LoVo (cell line): ENCODE measurements at places on chromosomes 7 and 10.
A peak's percentile ranks its signal among the peaks of the same experiment; 100 is the strongest.

GRCh38 chr10:132900211-132900756 is 42.1 kb downstream of the CFAP46 start:
- no peak for DNase-seq

- DNase-seq: no peak
Measured at GRCh38 chr7:139041378-139042085, 5.7 kb upstream of the ZC3HAV1L start.

DNA sequence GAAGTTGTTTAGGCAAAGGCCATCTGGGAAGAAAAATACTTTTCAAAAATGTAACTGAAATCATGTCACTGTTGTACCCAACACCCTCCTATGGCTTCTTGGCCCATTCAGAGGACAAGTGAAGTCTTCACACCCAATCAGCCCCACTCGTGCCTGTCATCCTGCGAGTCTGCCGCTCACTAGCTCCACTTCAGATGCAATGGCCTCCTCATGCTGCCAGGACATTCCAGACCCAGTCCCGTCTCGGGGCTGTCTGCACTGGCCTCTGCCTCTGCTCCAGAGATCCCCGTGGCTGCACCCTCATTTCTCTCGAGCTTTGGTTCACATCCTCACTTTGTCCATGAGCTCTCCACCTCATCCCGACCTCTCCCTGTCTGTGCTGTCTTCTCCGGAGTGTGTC is 227.1 kb downstream of the KCNMA1 start:
- no peak for DNase-seq

GRCh38 chr10:121079226-121079625 is 228.1 kb downstream of the WDR11 start:
- no peak for DNase-seq

GRCh38 chr7:137774793-137775201 is 72.0 kb downstream of the DGKI start:
- DNase-seq: no peak

DNA sequence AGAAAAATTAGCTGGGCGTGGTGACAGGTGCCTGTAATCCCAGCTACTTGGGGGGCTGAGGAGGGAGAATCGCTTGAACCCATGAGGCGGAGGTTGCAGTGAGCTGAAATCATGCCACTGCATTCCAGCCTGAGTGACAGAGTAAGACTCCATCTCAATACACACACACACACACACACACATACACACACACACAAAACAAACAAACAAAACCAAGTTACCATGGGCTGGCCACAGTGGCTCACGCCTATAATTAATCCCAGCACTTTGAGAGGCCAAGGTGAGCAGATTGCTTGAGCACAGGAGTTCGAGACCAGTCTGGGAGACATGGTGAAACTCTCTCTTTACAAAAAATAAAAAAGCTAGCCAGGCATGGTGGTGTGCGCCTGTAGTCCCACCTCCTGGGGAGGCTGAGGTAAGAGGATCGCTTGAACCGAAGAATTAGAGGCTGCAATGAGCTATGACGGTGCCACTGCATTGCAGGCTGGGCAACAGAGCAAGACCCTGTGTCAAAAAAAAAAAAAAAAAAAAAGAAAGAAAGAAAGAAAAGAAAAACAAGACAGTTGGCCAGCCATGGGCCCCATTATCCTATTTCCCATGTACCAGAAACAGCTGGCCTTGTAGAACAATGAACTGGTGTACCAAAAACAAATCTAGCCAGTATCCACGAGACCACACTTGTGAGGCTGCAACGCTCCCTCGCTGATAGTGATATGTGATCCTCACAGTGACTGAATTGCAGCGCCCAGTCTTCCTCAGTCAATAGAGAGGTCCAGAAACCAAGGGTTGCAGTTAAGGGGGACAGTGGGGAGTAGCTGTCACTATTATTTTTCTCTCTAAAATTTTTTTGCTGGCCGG is 6.6 kb upstream of the AGFG2 start:
- DNase-seq: no peak

DNA sequence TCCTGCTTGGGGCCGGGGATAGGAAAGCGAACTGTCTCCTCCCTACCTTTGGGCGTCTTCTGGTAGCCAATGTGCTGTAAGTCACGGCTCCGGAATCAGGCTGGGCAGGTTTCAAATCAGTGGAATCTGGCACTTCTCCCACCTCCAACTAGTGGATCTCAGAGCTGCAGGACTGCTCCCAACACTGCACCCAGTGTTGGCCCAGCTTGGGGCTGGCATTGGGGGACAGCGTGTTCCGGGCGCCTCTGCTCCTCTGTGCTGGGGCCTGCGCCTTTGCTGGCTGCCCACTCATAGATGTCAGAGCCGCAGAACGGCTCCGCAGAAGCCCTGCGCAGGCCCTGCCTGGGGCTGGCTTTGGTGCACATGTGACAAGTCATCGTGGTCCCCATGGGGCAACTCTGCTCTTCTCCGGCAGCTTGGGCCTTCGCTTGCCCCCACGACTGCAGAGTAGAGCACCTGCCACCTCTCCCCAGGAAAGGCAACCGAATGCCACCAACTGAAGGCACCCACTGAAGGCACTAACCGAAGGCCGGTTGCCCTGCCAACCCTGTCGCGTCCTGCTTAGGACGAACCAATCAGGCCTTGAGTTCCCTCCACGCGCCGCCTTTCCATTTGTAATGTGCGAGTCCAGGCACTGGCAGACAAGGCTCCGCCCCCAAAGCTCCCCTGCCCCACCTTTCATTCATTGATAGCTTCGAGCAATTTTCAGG is 85.5 kb upstream of the ABI1 start:
- DNase-seq: no peak

- no peak for DNase-seq
Measured at GRCh38 chr10:48722153-48723145, 37.8 kb downstream of the WDFY4 start.

- DNase-seq: no peak
Measured at GRCh38 chr7:137579913-137580640, 236.5 kb upstream of the PTN start.

DNA sequence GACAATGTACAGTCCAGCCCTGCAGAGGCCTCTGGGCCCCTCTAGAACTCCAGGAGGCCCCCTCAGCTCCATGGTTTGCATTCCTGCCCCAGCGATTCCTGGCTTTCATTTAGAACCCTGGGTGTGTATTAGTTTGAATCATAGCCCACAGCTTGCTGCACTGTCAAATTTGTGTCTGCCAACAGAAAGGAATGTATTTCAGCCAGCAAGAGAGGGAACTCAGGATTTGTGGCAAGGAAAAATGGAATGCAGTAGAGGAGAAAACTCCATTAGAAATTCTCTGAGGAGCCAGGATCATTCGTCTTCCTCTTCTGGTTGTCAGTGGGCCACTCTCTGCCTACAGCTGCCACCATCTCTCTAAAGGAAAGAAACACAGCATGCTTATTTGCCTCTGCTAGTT is 27.9 kb upstream of the WDR11 start:
- no peak for DNase-seq

GRCh38 chr7:139968931-139969330 is 93.8 kb downstream of the PARP12 start:
- DNase-seq: no peak

DNA sequence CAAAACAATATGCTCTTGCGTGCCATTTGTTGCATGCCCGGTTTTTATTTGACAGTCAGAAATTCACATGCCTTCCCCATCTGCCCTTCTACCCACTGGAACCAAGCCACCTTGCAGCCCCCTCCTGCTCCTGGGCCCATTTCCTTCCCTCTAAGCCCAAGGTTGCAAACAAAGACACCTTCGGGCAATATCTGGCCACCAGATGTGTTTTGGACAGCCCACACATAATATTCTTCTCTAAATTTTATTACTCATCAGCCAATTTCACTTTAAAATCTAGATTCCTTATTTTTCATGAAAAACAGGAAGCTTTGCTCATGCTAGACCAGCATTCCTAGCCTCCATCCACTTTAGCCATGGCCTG is 18.2 kb upstream of the C10orf105 start:
- no peak for DNase-seq

GRCh38 chr10:99930731-99931550 is 78.8 kb downstream of the DNMBP start:
- peak; percentile 87 for DNase-seq

DNA sequence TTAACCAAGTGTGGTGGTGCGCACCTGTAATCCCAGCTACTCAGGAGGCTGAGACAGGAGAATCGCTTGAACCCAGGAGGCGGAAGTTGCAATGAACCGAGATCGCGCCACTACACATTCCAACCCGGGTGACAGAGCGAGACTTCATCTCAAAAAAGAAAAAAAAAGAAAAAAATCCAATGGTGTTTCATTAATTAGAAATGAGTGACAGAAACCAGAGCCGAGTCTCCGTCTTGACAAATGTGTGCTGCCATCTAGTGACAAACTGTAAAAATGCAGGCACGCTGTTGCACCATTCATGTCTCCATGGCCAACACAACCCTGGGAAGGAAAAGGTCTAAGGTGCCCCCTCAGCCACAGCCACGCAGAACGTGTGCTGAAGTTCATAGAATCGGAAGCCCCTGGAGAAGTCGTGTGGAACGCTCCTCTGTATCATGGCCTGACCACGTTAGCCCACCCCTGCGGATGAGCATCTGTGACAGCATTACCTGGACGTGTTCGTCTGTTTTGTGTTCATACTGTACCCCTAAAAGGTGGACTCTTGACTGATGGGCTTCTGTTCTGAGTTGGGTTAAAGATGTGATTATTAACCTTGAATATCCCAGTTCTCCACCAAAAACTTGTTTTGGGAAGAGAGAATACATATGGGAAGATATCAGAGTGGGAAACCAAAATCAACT is 94.9 kb downstream of the LYZL2 start:
- DNase-seq: peak; percentile 79

DNA sequence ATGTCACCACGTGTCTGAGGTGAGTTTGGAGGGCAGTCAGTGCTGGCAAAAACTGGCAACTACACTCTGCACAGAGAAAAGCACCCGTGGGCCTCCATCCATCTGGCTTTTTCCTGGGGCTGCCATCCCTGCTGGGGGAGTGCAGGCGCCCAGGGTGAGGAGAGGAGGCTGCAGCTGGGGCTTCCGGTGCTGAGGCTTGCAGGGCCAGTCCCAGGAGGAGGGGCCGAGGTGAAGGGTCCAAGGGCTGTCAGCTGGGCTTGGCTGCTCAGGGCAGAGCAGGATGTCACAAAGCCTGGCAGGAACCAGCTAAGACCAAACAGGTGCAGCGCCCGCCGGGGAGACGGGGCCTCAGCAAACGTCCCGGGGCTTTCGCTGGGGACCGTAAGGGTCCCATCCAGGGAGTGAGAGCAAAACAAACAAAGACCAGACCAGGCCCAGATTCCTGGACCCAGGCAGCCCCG is 77.2 kb downstream of the CFAP46 start:
- DNase-seq: no peak

DNA sequence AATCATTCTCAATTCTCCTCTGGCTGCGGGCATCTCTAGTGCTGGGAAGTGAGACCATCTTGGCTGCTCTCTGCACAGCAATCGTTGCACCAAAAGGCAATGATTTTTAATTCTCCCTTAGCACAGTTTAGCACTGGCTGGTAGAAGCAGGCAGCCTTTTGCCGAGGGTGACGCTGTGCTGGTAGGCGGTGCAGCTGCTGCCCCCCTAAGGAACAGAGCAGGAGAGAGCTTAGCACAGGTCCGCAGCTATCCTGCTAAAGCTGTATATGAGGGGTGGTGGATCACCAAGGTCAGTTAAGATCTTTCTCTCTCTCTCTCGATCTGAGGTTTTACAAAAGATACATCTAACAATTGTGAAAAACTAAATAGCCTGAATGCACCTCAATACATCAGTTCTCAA is 390.1 kb downstream of the GATA3 start:
- no peak for DNase-seq

DNA sequence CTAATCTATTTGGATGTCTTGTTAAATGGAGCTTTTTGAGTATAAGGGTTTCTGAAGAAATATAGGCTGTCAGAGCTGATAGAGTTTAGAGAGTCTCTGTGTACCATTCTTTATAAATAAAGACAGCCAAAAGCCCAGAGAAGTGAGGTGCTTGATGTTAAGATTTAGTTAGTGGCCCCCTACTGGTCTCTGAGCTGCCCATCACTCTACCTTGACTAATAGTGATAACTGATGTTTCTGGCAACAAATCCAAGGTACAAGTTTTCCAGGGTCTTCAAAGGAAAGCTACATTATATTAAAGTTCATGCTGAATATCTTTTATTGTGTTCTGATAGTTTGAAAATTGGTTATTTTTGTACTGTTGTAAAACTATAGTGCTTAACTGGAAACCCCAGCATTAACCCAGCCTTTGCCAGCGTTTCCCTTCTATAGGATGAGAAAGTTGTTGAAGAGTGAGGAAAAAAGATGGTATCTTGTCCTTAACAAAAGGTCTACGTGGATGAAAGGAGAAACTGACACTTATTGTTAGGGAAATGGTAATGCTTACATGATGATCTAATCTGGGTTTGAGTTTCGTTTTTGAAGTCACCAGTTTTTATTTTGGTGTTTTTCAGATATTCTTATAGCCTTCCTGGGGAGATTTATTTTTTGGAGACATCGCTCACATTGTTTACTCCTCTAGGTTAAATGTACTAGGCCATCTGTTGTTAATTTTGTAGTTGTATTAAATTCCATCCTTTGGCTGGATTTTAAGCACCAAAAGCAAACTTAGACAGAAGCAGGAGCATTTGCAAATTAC is 79.0 kb downstream of the AUTS2 start:
- DNase-seq: no peak

DNA sequence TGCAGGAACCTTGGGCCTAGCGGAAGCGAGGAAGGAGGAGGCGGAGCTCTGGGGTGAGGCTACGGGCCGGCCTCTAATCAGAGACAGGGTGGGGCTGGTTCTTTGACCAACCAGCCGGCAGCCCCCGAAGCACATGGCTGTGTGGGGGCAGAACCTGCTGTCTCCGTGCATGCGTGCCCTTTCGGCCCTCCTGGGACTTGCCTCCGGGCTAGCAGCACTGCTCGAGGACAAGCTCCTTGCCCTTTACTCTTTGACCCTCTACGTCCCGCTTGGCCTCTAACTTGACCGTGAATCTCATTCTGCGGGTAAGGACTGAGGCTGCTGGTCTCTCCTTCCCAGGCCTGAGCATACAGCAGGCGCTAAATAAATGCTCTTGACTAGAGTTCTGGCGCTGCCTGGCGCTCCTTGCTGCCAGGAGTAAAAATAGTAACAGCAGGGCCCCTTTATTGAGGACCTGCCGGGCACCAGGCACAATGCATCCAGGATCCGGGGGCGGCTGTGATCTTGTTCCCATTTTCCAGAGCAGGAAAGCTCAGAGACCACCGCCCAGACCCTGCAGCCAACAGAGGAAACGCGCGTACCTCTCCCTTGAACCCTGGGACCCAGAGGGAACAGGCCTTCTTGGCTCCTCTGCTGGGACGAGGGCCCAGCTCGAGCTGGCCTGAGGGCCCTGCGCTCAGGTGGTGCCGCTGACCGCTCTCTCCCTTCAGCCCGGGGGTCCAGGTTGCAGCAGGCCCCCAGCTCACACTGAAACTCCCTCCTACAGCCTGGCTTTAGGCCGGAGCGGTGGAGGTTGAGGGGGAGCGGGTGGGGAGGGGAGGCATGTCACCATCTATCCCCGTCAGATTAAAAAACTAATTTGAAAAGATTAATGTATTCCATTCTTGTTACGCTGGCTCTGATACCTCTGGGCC is 2.7 kb upstream of the COMTD1 start:
- DNase-seq: no peak
